Mammary epithelial cell (primary cell): ENCODE measurements at places on chromosomes 11 and 22.
A peak's percentile ranks its signal among the peaks of the same experiment; 100 is the strongest.

DNA sequence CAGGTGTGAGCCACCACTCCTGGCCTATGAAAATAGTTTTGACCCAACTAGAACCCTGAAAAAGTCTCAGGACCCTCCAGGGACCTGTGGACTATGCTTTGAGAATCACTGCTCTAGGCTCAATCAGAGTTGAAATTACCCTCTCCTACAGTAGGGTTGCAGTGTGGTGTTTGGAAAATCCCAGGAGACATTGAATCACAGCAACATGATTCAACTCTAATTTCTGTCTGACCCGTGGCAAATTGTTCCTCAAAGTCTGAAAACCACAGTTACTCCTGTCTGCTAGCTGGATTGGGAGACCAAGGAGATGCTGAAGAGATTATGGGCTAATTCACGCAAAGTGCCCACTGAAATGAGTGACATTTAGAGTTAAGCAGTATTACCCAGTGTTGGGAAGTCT, 5.4 kb upstream of the MTMR3 start:
- DNase-seq: peak; percentile 29

- no peak for DNase-seq
Observed at GRCh38 chr22:26045860-26046259, 123.4 kb upstream of the SEZ6L start.

DNA sequence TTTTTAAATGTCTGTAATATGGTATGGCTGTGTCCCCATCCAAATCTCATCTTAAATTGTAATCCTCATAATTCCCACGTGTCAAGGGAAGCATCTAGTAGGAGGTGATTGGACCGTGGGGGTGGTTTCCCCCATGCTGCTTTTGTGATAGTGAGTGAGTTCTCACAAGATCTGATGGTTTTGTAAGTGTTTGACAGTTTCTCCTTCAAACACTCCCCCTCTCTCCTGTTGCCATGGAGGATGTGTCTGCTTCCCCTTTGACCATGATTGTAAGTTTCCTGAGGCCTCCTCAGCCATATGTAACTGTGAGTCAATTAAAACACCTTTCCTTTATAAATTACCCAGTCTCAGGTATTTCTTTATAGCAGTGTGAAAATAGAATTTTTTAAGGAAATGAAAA, 31.1 kb upstream of the CD44 start:
- DNase-seq: no peak

GRCh38 chr11:131907371-131907770, 537.0 kb downstream of the NTM start:
- no peak for DNase-seq

DNA sequence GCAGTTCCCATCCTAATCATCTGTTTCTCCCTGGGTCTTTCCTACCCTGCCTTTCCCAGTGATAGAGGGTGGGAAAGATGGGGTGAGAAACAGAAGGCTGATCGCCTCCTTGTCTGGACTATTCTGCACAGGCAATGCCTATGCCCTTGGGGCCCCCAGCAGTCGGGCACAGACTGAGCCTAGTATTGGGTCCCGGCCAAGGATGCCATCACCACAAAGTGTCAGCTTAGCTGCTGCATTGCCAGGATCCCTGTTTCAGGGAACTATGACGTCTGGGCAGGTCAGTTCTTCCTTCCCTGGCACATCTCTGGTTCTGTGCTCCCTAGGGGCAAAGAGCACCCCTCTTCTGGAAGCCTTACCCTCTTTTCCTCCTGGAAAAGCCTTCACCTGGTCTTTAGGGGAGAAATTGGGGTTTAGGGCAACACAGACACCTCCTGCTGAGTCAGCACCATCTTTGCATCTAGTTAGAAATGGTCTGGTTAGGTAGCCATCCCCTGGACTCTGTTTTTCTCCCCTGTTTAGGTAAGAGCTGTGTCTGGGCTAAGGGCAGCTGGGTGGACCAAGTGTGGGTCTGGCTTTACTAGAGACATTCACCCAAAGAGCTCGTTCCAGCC, 2.1 kb downstream of the ADAMTS8 start:
- DNase-seq: no peak

DNA sequence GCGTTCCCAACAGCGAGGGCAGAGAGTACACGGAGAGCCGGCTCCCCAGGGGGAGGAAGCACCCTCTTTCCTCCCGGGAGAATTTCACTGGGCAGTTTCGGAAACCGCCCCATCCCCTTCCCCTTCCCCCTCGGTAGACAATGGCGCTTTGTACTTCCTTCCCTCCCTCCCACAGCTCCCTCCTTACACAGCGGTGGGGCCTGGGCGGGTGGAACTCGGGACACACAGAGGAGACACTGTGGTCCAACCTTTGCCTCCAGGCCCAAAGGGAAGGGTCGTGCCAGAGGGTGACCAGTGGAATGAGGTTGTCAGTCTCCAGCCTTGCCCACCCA, 4.3 kb downstream of the SMTN start:
- DNase-seq: peak; percentile 62

- DNase-seq: peak; percentile 41
Observed at GRCh38 chr11:102279641-102280170, 37.6 kb upstream of the BIRC3 start.

DNA sequence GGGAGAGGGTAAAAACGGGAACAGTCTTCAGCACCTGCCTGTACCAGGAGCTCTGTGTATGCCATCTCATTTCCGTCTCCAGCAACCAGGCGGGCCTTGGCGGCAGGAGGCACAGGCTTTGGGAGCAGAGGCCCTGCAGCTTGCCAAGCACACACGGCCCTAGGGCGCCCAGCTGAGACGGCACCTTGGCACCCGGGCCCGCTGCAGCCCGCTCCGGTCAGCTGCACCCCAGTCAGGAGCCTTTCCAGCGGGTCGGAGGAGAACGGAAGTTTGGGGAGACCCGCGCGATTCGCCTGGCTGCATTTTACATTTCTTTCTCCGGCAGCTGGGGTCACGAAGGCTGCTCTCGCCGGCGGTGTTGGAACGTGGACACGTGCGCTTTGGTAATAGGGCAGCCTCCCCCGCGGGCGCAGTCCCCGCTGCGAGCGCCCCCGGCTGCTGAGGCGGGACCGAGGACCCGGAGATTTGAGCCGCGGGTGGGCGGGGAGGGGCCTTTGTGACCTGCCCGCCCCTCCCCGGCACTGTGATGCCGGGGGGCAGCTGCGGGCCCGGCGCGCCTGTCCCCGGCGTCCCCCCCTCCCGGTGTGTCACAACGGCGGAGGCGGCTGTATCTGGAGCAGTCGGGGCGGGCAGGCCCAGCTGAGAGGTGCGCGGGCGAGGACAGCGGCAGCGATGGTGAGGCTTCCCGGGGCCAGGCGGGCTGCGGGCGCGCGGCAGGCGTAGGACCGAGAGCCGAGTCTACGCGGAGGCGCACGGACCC, at the start of gene TUBA8:
TUBA8 (plus strand) TSS at position 616 of the 760 bp plus-strand sequence; CDS start at position 673, 57 bp downstream.
- peak; percentile 25 for DNase-seq
